ENCODE measurements at places on chromosomes 16 and 17.

GRCh38 chr16:85362443-85362842 is 250.2 kb upstream of the CIBAR2 start:
- DNase-seq, result no peak

- DNase-seq, result no peak
Measured at GRCh38 chr16:73289232-73289631, 241.3 kb upstream of the ZFHX3 start.

DNA sequence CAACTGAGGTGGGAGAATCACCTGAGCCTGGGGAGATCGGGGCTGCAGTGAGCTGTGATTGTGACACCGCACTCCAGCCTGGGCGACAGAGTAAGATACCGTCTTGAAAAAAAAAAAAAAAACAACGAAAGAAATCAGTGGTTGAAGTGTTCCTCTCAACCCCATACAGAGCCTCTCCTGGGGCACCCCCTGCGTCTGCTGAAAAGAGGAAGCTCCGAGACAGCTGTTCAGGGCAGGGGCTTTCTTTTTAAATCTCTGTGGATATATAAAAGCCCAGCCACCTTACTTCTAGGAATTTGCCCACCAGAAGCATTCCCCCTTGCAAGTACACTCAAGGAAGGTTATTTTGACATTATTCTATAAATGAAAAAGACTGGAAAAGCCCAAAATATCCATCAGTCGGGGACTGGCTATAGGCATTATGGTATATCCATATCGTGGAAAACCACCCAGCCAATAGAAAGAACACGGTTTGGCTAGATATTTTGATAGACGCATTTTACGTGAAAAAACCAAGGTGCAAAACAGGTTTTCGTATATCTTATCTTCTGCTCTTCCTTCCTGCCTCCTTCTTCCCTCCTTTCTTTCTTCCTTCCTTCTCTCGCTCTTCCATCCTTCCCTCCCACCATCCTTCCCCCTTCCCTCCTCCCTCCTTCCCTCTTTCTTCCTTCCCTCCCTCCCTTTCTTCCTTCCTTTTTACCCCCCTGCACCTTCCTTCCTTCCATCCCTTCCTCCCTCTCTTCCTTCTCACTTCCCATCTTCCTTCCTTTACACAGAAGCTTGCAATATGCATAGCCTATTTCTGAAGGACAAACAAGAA is 9.2 kb upstream of the CCL22 start:
- DNase-seq, result no peak

GRCh38 chr16:4846503-4846900 is 586 bp downstream of the GLYR1 start:
- DNase-seq, result no peak

DNA sequence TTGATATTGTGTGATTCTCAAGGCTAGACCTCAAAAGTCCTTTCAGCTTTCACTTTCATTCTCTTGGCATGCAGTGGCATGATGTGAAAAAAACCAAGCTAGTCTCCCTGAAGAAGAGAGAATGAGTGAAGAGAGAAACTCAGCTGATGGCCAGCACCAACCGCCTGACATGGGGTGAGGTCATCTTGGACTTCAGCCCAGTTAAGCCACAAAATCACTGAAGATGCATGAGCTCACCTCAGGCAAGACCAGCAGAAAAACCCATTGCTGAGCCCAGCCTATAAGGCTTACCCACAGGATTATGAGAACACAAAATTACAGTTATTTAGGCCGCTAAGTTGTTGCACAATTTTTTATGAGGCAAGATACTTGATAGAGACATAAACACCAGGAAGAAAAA is 496.5 kb downstream of the TOX3 start:
- no peak for DNase-seq

- DNase-seq, result no peak
Measured at GRCh38 chr16:67419931-67420330, 3.7 kb upstream of the ZDHHC1 start.

DNA sequence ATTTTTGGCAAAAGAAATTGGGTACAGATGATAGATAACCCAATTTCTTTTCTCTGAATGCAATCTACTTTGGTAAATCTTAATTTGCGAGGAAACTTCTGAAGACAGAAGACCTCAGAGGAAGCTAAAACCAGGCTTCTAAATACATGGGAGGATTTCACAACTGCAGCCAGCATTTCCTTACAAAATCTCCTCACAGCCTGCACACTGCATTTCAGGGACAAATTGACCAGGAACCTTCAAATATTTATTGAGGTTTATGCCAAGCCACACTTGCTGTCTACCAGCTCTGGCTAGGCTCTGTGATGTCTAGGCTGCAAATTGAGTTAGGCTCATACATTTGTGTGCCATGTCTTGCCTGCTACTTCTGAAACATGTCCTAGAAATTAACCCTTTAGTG is 167.3 kb upstream of the CDH5 start:
- DNase-seq, result no peak

DNA sequence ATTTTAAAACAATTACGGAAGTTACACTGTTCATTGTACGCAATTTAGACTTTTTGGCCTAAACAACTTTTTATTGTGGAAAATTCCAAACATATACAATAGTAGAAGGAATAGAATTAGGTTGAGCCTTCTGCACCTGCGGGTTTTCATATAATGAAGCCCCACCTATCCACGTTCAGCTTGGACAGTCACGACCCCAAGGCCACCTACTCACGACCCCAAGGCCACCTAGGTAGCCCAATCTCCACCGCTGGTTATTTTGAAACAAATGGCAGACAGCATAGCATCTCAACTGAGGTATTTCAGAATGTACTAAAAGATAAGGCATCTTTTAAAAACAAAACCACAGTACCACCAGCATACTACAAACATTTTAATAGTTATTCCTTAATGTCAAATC is 631 bp downstream of the NLRC5 start:
- DNase-seq, result no peak

DNA sequence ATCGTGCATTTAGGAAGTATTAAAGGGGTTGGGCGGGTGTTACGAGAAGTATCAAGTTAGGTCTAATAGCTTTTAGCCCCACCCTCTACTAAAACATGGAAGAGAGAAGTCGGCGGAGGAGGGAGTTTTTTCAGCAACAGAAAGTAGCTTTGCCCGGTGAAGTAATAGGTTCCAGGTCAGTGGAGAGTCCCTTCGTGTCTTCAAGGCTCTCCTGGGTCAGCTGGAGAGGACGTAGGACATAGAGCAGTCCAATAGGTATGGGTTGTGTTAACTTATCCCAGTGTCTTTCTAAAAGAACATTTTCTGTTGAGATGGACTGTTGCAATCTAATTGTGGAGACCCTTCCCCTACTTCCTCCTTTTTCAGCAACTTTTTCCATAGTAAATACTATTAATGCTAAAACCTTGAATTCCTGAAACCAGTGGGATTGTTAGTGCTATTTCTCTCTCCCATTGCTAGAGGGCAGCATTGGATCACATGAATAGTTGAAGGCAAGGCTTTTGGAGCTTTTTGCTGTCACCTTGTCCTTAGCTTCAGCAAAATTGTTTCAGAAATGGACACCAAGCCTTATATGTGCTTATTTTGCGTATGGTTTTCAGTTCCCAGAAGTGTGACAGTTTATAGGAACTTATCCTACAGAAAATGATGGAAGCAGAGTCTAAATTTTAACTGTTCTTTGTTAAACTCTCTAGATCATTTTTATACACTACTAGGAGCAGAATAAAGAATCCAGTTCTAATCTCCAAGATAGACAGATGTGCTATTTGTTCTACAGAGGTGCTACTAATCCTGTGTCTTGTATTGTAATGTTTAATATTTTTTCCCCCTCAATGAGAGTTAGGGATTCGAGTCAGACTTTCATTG is 38.4 kb downstream of the UTP18 start:
- no peak for DNase-seq

GRCh38 chr16:81604960-81605383 is 160.4 kb downstream of the CMIP start:
- no peak for DNase-seq

GRCh38 chr16:68070806-68071517 is 14.2 kb upstream of the NFATC3 start:
- DNase-seq, result no peak

DNA sequence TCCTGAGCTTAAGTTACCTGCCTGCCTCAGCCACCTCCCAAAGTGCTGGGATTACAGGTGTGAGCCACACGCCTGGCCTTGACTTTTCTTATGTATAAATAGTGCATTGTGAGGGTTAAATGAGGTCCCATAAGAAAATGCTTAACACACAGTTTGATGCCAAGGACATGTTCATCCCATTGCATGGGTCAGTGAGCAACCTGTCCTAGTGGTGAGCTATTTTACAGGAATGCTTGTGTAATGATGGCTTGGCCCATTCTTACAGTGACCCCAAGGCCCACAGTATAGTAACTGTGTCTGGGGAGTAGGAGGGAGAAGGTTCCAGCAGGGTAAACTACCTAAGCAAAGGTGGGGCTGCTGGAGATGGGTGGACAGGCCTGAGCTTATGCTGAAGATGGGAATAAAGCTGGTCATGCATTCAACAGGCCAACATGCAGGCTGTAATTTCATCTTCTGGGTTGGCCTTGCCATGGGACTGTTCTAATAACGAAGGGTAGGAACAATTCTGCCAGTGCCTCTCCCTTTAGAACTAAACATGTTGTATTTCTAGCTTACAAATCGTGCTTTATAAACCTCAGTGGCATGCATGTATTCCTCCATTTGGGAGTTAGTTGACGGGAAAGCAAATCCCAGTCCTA is 6.2 kb downstream of the ACSF2 start:
- DNase-seq, result no peak
